ENCODE measurements at places on chromosomes 1 and 21.

DNA sequence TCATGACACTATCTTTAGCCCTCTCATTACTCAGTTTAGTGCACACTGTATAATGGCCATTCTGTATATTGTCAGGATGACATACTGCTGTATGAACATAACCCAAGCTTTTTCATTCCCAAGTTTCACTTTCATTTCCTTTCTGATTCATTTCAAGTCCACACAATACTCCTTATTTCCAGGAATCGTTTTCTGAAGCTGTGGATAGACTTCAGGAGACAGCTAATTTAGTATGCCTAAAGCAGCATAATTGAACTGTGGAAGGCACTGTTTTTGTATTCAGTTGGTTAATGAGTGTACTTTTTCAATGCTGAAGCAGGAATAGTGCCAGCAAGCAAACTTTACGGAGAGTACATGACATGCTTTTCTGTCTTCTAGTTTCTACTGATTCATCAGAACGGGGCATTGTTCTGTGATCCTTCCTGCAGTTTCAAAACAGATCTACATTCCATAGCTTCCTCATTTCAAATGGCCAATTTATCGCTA is 578.5 kb upstream of the ZP4 start:
- DNase-seq: no peak

GRCh38 chr1:210625715-210626114 is 297.0 kb downstream of the HHAT start:
- no peak for DNase-seq

GRCh38 chr1:196027127-196027526 is 581.1 kb downstream of the KCNT2 start:
- DNase-seq: no peak

- DNase-seq: no peak
Measured at GRCh38 chr1:11355559-11356475, 82.8 kb downstream of the UBIAD1 start.

GRCh38 chr1:101237229-101237837 is 514 bp downstream of the S1PR1 start:
- no peak for DNase-seq

- no peak for DNase-seq
Measured at GRCh38 chr21:30117631-30118030, 49.0 kb downstream of the CLDN17 start.

- DNase-seq: peak; percentile 45
Measured at GRCh38 chr1:207004931-207005830, 27.4 kb downstream of the C1orf116 start.

- no peak for DNase-seq
Measured at GRCh38 chr1:163439471-163439870, 117.7 kb downstream of the NUF2 start.

DNA sequence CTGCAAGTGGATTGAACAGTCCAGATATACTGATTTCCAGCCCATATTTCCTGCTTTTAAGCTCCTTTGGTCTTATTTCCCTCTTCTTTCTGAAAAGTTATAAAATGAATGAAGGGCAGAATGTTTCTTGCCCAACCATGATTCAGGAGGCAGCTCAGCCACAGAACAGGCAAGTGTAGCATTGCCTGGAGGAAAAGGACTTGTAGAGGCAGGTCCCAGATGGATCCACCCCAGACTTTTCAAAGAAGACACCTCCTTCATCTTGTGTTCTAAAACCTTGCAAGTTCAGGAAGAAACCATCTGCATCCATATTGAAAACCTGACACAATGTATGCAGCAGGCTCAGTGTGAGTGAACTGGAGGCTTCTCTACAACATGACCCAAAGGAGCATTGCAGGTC is at the start of gene CLCA2:
CLCA2 (plus strand) TSS at position 299 of the 400 bp plus-strand sequence; CDS start at position 376, 77 bp downstream.
- DNase-seq: no peak

GRCh38 chr1:72100771-72101170 is 181.6 kb downstream of the NEGR1 start:
- DNase-seq: no peak

GRCh38 chr1:209095627-209096595 is 487.6 kb upstream of the CAMK1G start:
- no peak for DNase-seq

DNA sequence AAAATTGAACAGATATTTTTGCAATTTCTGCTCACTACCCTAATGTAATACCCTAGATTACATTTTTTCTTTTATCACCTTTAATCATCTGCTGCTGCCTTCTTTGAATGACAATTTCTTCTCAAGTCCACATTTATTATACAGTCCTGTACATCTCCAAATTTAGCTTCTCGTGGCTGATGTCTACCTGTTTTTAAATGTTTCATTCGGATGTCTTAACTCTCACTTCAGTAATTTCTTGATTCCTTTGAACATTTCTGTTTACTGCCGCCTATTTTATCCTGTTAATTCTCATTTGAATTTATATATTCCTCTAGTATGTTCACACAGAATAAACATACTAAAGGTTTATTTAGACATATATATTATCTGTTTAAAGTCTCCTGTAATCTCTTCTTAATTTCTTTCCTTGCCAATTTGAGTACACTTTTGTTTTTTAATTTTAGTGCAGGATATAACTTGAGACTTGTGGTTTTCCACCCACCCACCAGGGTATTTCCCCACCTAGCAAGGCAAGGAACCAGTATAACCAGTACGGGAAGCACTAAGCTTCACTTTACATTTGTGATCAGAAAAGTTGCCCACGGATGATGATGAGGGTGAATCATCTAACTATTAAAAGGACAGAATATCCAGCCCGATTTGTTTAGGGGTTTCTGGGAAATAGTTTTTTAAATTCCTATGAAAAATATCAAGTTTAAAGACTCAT is 12.7 kb downstream of the INSL5 start:
- DNase-seq: no peak

DNA sequence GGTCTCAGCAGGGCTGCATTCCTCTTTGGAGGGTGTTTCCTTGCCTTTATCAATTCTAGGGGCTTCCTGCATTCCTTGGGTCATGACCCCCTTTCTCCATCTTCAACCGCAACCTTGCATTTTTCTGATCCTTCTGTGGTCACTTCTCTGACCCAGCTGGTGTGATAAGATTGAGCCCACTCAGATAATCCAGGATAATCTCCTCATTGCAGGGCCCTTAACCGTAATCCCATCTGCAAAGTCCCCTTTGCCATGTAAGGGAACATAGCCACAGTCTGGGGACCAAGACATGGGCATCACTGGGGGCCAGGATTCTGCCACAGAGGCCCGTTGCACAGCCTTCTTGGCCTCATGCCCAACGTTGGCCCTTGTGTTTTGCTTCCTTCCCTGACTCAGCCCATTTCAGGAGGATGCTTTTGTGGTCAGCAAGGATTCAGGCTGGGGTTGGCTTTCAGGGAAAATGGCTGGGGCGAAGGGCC is 35.0 kb upstream of the IL19 start:
- no peak for DNase-seq

- DNase-seq: no peak
Measured at GRCh38 chr21:26782331-26782730, 62.9 kb downstream of the ADAMTS1 start.

DNA sequence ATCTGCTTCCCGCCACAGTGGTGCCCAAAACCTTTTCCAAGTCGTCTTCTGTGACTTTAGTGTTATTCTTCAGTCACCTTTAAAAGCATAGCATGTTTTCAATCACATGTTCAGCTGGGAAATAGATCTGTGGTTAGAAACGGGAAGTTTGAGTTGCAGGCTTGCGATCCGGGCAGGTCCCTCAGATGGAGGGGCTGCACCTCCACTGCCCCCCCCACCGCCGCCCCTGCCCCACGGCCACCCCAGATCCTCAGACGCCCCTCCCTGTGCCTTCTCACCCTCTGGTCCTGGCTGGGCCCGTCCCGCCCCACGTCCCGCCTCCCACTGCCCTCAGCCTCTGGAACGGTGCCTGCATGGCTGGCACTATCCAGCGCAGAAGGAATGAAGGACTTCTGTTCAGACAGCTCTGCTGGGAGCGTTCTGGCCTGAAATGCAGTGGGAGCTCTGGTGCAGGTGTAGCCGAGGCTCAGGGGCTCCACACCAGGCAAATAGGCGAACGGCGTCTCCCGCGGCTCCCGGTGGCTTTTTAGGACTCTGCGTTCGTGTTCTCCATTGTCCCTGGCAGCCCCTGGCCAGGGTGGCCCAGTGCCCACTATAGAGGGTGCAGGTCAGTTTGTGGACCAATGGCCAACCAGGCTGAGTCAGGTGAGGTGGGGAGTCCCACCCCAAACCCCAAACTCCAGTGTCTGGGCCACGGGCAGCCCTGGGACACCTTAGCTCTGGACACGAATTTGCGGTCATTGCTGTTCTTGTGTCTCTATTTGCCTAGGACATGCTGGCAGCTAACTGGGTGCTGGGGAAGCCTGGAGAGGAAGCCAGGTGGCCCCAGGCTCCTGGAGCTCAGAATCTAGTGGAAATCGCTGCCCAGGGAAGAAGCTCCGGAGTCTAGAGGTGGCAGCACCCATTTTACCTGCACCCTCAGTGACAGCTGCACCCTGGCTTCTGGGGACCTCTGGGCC is 67.1 kb downstream of the FAAP20 start:
- DNase-seq: no peak

DNA sequence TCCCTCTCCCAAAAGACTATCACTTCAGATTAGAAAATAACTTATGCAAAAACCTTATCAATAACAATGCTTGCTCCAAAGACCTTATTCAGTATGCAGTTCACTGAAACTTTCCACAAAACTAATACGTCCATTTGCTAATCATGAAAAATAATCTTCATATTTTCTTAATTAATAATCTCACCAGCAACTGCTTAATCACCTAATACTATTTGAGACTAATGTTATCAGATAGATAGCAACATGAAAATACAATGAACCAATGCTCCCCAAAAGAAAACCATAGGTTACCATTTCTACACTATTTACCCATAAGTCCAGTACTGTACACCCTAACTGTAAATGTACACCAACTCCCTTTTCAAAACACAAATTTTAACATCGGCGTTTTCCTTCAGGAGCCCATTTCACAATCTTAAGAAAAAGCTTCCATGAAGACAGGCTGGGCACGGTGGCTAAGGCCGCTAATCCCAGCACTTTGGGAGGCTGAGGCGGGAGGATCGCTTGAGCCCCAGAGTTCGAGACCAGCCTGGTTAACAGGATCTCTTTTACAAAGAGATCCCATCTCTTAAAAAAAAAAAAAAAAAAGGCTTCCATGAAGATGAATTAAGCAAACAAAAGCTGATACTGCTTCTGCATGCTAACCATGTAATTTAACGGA is 1.7 kb downstream of the GNB1 start:
- no peak for DNase-seq

GRCh38 chr1:78536427-78536826 is 45.7 kb downstream of the PTGFR start:
- DNase-seq: no peak

DNA sequence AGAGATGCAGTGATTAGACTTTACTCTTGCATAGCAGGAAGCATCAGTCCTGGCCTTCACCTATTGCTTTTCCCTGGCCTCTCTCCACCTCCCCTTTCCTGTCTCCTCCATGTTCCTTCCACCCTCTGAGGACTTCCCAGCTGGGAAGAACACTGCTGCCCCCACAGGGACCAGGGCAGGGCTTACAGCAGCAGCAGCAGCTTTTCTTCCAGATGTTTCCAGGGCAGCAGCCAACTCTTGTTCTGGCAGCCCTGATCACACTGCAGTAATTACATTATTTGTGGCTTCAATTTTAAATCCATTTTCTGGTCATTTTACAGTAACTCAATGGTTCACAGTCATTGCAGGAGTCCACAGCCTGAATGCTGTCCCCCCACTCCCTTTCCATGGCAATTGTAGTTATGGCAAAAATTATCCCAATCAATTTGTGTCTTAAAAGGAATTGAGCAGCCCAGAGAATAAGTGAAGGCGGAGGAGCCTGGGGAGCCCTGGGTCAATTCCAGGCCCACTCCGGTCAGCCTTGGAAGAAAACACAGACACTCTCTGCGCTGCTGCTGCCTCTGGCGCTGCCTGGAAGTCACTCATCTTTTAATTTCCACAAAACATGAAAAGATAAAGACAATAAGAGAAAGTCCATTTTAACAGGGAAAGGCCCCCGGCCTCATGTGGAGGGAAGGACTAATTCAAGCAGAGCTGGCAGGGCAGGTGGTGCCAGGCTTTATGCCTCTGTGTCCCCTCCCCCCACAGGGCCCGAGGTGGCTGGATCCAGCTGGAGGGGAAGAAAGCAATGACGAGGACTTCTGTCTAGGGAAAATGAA is 148.6 kb downstream of the GRIK3 start:
- DNase-seq: peak; percentile 99

GRCh38 chr1:33791251-33791650 is 72.6 kb upstream of the HMGB4 start:
- no peak for DNase-seq

DNA sequence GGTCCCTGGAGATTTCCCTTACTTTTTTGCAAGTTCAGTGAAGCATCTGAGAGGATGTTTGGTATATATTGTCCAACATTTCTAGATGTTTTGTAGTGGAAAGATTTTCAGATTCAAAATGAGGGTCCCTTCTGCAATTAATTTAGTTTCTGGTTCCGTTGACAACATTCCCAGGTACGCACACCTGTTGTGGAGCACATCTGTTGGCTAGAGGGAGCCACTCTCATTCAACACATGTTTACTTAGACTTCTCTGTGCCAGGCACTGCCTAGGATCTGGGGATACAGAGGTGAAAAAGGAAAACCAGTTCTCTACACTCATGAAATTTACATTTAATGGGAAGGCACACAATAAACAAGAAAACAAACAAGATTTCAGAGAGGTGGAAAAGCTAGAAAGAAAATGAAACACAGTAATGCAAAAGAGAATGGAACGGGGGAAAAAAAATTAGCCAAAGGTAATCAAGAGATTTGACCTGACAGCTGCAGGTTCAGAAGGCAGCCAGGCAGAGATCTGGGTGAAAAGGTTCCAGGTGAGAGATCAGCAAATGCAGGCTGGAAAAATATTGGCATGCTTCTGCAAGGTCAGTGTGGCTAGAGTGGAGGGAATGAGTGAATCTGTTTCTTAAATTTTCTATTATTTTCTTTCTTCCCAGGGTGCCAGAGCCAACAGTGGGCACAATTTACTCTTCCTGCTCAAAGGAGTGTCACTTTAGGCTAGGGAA is 48.4 kb upstream of the KAZN start:
- peak; percentile 29 for DNase-seq

DNA sequence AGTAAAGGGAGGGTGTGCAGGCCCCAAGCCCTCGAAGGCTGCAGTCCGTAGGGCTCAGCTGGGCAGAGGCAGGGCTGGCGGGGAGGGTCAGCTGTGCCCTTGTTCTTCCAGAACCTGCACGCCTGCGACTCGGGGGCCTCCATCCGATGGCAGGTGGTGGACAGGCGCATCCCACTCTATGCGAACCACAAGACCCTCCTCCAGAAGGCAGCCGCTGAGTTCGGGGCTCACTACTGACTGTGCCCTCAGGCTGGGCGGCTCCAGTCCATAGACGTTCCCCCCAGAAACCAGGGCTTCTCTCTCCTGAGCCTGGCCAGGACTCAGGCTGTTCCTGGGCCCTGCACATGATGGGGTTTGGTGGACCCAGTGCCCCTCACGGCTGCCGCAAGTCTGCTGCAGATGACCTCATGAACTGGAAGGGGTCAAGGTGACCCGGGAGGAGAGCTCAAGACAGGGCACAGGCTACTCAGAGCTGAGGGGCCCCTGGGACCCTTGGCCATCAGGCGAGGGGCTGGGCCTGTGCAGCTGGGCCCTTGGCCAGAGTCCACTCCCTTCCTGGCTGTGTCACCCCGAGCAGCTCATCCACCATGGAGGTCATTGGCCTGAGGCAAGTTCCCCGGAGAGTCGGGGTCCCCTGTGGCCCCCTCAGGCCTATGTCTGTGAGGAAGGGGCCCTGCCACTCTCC is 13.6 kb upstream of the LRRC3 start:
- DNase-seq: no peak
